ENCODE measurements at places on chromosomes 1 and 21.

- DNase-seq = no peak
Observed at GRCh38 chr1:10681296-10682107, 114.9 kb downstream of the CASZ1 start.

DNA sequence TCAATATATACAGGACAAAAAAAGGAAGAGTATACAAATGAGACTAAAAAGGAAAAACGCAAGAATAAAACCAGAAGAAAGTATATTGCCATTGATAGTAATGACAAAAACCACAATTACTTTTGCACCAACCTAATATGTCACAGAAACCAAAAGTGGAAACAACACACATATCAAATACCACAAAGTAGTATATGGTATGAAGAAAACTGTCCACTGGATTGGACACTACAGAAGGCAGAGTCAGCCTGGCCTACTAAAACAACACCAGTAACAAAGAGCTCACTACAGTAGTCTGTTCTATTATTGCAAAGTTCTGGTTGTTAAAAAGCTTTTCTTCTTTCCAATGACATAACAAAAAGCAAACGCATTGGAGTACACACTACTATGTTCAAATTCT is 17.7 kb downstream of the TESK2 start:
- DNase-seq = no peak

- DNase-seq = no peak
Observed at GRCh38 chr1:224640018-224640417, 23.9 kb downstream of the CNIH3 start.

GRCh38 chr1:224894915-224895314 is 34.6 kb upstream of the DNAH14 start:
- DNase-seq = peak; percentile 10

DNA sequence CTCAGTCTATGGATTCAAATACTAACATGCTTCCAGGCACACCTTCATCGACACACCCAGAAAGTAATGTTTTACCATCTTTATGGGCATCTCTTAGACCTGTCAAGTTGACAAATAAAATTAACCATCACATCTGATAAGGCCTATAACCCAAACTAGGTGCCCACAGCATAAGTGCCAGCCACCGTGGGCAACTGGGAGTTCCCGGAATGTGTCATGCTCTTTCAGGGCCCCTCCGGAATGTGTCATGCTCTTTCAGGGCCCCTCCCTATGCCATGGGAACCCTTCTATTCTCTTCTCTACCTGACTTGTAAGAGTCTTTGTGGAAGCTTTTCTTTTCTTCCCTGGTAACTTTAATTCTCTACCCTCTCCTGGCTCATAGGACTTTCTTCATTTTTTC is 26.6 kb downstream of the KRTAP24-1 start:
- no peak for DNase-seq

GRCh38 chr1:185156288-185156853 is 382 bp downstream of the TRMT1L start:
- no peak for DNase-seq

GRCh38 chr1:207645635-207646081 is 725 bp downstream of the CR1L start:
- DNase-seq = no peak

- no peak for DNase-seq
Observed at GRCh38 chr1:35598895-35599294, 25.8 kb downstream of the TFAP2E start.

GRCh38 chr1:118504221-118504644 is 319.2 kb upstream of the SPAG17 start:
- no peak for DNase-seq

GRCh38 chr21:17532292-17532691 is 19.4 kb downstream of the CXADR start:
- no peak for DNase-seq

GRCh38 chr1:60118085-60118484 is 44.5 kb upstream of the C1orf87 start:
- DNase-seq = peak; percentile 35

DNA sequence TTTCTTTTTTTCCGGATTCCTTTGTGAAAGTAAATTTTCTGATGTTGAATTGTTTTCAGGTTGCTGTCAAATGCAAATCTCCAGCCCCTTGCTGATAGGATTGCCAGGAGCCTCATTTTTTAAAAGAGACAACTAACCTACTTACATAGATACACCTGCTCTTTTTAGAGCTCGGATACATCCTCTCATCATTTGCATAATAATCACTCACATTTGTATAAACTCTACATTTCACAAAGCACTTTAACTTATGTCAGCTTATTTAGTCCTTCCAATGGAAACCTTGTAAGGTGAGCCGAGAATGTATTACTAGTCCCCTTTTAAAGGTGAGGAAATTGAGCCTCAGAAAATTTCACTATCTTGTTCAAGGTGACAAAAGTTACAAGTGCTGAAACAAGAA is 84.8 kb downstream of the KCTD3 start:
- no peak for DNase-seq

GRCh38 chr1:69269491-69269890 is 298.2 kb upstream of the LRRC7 start:
- no peak for DNase-seq

DNA sequence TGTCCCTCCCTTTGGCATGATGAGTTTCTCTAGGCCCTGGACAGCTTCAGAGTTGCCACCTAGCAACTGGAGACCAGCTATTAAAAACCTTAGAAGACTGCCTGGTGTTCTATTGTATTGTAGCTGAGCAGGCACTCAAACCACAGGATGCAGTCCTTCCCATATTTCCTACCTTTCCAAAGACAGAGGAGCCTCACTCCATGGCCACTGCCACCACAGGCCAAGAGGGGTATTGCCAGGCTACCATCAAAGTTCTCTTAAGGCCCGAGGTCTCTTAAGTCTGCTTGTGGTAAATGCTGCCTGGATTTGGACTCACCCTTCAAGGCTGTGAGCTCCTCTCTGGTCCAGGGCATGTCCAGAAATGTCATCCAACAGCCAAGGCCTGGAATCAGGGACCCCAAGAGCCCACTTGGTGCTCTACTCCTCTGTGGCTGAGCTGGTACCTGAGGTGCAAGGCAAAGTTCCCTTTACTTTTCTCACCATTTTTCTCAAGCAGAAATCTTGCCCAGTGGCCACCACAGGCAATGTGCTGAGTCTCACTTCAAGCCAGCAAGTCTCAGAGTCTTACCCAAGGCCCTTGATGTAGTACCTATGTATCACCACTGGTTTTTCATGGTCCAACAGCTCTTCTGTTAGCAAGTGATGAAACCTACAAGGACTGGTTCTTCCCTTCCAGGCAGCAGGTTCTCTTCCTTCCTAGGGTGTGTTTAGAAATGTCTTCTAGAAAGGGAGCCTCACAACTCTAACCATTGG is 269.4 kb downstream of the AMY1C start:
- no peak for DNase-seq

GRCh38 chr1:153880962-153881361 is 41.8 kb downstream of the GATAD2B start:
- DNase-seq = peak; percentile 93

- DNase-seq = peak; percentile 73
Observed at GRCh38 chr1:16187748-16188401, 24.6 kb downstream of the ARHGEF19 start.

DNA sequence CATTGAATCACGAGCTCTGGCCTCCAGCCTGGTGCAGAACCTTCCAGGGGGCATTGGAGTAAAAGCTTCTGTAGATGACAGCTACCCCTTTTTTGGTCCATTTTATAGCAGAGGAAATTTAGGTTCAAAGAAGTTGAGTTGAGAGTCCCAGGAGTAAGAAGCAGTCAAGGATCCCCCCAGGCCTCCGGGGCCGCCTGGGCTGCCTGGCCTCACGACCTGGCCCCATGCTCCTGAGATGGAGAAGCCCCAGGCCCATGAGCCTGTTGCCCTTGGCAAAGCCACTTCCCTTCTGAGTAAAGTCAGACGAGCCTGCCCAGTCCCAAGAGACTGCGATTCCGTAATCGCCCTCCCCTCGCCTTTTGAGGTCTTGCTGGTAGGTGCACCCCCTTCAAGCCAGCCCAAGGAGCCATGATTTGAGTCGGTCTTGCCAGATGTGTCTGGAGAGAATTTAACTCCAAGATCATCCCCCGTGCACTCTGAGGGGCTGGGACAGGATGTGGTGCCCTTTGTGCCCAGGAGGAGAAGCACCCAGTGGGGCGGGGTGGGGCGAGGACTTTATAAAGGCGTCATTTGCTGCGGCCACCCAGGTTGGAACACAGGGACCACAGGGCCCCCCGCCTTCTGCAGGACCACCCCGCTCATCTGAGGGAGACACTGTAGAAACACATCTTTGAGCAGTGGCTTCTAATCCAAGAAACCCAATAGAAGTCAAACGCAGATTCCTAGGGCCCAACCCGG is 30.1 kb downstream of the PDE9A start:
- no peak for DNase-seq

DNA sequence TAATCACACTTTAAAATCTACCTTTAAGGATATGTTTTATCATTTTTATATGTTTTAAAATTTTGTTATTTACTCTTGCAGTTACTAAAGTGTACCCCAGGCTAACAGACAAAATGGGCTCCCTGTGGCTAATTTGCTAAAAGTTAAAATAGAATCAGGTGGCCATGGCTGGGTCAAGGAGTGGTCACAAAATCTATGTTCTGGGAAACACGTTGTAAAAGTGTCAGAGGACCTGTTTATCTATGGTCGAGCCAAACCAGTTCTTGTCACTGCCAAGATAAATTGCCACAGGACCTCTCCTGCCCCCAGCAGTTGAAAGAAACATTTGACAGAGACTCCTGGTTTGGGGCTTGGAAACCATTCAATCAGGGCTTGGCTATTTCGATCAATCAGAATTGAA is 21.2 kb upstream of the TTLL7 start:
- DNase-seq = no peak

GRCh38 chr1:45038661-45039364 is 26.8 kb downstream of the UROD start:
- no peak for DNase-seq

- no peak for DNase-seq
Observed at GRCh38 chr1:4976859-4977440, 322.5 kb downstream of the AJAP1 start.

DNA sequence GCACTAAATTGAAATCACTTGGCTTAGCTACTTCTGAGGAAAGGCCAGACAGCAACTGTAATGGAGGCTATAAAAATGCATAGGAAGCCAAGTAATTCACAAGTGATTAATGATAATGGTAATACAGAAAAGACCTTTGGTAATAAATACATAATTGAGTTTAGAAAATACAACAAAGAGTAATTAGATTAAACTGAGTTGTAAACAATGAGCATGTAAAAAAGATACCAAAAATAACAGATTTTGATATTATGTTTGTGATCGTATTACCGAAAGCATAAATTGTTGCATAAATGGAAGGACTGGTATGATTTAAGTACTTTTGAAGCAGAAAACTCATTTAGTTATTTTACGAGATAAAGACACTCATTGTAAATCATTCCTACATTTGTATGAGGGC is 556.7 kb upstream of the TMPRSS15 start:
- no peak for DNase-seq

DNA sequence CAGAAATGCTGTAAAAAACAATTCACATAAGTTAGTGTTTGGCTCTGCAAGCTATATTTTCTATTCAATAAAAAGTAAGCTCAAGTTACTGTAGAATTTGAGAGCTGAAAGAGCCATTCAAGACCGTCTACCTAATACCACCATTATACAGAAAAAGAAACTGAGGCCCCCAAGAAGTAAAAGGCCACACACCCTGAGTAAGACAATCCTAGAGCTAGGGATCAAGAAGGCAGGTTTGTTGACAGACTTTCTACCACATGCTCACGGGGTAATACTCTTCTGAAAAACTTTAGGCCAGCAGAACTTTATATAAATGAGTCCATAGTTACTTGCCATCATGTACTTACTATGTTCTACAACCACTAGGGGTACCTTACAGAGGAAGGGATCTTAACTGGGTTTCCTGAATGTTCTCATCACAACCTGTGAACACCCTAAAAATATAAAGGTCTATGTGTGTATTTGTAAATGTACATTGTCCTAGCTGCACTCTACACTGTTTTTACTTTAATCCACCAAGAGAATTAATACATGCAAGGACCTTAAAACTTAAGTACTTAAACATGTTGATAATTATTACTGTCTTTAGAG is 2.7 kb downstream of the PSMG1 start:
- DNase-seq = no peak

- no peak for DNase-seq
Observed at GRCh38 chr1:113811156-113811887, 954 bp downstream of the RSBN1 start.

DNA sequence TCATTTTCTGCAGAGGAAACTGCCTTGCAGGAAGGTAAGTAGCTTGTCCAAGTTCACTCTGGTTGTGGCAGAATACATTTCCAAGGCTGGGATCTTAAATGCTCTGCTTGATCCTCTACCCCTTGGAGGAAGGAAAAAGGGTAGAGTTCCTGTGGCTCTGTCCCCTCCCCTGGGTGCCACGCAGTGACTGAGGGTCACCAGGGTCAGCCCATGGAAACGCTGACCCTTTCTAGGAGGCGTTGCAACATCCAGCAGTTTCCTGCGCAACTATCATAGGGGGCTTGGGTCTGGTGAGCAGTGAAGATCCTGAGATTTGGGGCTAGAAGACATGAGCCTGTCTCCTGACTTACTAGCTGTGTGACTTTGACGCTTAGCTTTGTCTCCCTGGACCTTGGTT is 29.4 kb upstream of the EPS8L3 start:
- DNase-seq = no peak

DNA sequence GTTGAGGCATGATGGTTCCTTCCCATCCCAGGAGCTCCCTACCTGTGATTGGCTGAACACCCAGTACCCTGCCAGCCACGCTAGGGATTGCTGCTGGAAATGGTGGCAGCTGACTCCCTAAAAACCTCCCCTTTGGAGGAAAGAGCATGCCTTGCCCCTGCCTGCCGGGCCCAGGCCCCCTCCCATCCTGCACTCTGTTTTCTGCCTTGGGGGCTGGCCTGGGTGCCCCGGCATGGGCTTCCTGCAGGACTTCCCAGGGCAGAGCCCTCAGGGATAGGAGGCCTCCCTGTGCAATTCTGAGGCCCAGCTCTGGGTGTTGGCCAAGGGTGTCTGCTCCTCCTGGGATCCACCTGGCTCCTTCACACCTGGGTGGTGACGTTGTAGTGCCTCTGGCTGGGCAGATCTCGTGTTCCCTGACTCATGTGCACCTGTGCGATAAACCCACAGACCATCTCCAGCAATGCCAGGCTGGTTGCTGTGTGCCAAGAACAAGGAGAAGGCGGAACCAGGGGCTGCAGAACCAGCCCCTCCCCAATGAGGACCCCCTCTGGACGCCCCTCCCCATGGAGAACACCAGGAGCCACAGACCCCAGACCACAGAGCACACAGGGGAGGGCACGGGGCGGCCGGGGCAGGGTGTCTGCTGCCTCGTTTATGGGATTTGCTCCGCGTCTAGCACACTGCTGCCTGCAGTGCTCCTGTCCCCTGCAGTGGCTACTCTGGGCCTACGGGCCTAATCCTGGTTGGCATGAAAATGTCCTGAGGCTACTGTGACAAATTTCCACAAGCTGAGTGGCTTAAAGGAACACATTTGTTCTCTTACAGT is 13.6 kb downstream of the CSTB start:
- DNase-seq = no peak

DNA sequence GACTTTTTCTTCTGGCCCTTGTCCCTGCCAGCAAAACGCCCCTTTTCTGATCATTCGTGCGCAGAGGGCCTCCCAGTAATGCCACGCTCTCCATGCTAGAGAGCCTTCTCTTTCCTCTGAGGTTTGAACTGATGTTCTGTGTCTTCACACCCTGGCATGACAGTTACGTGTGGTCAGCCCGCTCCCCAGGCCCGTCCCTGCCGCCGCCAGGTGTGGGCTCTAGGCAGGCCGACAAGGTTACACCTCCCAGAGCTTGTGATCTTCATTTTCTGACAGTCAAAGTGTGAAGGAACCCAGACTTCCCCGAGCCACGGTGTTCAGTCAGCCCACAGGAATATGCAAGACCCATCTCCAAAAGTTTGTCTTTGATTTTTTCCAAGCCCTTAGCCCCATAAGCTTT is 265.6 kb downstream of the TM2D1 start:
- no peak for DNase-seq
